HCT116 (cell line): ENCODE measurements at places on chromosomes 2 and 18.

DNA sequence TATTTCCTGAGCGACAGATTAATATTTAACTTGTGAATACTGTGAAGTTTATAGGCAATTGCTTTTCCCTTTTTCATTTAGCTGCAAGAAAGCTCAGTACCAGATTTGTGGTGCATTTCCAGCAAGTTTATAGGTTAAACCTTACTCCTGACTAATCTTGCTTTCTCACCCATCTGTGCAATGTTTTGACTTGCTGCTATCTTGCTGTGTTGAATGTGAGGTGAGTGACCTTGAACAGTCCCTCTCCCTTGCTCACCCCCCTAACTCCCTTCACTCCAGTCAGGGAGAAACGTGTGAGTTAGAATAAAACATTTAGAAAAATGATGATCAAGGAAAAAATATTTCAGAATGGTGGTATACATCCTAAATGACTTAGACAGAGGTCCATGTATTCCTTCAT, 39.8 kb upstream of the PARD3B start:
- no peak for DNase-seq

- no peak for DNase-seq
Observed at GRCh38 chr2:100895934-100896685, 76.2 kb downstream of the NPAS2 start.

- DNase-seq = no peak
Observed at GRCh38 chr2:143704451-143705106, 575.4 kb downstream of the ARHGAP15 start.

DNA sequence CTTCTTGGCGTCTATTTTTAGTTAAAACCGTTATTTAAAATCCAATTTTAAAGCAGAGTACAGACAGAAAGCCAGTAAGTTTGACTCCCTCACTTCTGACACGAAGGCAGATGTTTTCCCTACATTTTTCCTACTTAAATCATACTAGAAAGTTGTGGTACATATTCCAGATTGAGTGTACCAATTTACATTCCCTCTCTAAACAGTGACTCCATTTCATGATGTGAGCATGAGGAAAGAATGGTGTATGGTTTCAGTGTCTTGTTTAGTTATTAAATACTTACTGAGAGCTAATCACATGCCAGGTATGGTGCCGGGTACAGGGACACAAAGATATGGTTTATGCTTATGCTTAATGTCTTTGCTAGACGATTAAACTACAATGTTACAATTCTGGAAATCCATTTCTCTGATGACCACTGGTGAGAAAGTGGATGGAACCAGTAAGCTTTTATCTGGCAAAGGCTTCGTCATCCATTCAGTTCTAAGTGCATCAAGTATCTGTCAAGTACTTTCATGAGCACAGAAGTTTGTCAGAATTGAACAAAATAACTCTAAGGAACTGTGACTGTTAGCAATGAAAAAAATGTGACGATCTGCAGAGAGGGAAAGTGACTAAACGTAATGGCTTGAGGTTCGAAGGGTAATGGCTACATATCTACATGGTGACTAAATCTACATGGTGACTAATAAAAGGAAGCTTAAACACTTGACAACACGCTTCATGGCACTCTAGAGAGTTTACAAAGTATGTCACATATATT, 25.7 kb downstream of the MAP4K3 start:
- DNase-seq = peak; percentile 72

DNA sequence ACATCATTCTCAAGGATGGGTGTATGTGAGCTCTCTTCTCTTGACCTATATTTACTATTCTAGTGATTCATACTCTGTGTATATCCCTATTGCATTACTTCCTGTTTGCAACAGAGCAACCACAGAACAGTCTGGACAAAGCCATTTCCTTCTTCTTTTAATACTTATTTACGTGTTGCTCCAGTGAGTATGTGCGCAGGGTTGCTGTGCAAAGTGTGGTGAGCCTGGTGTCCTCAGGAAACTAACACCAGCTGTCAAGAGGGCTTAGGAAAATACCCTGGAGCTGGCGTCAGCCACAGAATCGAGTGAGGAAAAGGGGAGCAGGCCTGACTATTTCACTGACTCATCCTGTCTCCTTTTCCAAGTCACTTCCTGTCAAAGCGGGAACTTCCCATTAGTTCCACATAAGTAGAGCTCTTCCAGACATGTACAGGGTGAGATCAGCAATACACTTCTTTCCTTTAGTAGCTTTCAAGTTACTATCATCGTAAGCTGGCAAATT, 214.1 kb upstream of the COPS8 start:
- DNase-seq = no peak

- no peak for DNase-seq
Observed at GRCh38 chr2:85435981-85436835, 17.7 kb downstream of the SH2D6 start.

DNA sequence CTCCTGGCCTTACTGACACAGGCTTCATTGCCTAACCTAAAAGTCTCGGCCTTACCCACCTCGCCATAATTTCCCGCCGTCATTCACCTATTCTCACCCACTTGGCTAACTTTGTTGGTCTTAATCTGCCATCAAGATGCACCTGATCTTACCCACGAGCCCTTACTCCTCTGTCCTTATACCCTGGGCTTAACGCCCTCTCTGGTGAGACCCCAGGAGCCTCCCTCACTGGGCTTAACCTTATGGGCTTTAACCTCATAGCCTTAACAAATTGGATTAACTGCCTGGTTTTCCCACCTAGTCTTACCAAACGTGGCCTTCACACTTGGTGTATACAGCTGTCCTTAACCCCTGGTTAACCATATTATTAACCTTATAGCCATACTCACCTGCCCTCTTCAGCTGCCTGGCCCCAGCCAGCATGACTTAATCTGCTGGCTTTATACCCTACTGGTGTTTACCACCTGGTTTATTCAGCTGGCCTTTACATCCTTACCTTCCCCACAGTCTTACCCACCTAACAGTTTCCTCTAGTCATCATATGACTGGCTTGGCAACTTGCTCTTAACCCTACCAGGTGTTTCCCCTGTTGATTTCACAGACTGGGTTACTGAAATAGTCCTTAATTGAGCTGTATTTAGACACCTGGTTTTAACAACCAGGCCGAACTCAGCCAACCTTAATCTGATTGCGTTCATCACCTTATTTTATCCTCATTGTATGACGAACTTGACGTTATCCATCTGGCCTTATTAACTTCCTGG, 132.0 kb upstream of the ZSWIM2 start:
- no peak for DNase-seq

GRCh38 chr18:50973367-50974126, 5.7 kb downstream of the ELAC1 start:
- DNase-seq = no peak

DNA sequence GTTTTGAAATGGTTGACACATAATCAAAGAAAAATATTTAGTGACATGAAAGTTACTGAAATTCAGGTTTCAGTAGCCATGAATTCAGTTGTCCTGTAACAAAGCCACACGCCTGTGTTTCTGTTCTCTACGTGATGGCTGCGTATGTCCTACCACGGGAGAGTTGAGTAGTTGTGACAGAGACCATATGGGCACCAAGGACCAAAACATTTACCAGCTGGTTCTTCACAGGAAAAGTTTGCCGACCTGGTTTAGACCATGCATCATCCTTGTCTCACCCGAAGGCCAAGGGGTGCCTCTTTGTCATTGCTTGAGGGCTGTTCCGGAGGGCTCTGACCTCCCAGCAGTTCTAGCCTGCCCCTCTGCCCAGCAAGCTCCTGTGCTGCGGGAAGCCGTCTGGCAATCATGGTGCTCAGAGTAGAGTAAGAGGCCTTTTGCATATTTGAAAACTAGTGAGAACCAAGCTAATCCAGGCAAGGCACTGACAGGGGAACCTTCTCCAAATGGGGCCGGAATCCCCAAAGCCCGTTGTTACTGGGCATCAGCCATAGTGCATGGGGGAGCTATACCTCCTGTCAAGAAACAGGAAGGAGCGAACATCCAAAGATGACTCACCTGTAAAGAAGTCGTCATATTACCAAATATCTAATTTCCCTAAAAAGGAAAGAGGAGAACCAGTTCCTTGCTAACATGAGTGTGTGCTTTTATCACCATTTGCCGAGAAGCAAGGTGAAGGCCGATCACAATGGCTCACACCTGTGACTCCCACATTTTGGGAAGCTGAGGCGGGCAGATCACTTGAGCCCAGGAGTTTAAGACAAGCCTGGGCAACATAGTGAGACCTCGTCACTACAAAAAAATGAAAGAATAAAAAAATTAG, 92.6 kb upstream of the RAB12 start:
- DNase-seq = no peak

DNA sequence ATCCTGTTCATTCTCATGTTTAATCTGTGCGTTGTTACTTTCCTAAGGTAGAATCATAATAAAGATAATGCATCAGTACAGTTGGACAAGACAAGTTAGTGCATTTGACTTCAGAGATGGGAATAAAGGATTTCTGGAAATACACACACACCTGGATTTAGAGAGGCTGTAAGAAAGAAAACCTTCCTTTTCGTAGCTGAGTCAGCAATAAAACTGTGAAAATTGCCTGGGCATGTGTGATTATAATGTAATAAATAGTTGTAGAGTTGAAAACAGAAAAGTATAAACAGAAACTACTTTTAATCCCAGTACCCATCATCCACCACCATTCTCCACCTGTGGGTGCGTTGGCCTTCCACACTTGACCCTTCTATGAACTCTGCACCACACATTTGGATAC, 15.4 kb downstream of the CFAP53 start:
- DNase-seq = no peak

GRCh38 chr2:238458651-238459050, 31.9 kb downstream of the ASB1 start:
- DNase-seq = no peak

DNA sequence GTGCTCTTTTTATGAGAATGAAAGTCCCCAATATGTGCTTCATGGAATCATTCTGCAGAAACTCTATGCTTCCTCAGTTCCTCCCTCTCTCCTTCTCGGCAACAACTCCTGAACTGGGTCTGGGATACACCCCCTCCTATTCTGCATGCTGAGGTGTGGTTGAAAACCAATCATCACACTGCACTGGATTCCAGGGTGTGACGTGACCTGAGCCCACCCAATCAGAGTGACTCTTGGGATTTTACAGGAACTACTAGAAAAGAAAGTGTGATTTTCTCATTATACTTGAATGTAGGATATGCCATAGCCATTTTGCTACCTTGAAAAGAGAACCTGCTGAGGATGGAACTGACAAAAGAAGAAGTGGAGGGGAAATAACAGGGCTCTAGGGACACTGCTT, 36.3 kb downstream of the ACVR1 start:
- no peak for DNase-seq

- DNase-seq = no peak
Observed at GRCh38 chr2:222434204-222434603, 9.9 kb downstream of the SGPP2 start.

GRCh38 chr18:24609254-24609653, 148.8 kb downstream of the HRH4 start:
- no peak for DNase-seq

GRCh38 chr18:58180738-58181353, 136.8 kb downstream of the NEDD4L start:
- DNase-seq = no peak

GRCh38 chr2:182631299-182631698, 84.8 kb upstream of the DNAJC10 start:
- DNase-seq = no peak

DNA sequence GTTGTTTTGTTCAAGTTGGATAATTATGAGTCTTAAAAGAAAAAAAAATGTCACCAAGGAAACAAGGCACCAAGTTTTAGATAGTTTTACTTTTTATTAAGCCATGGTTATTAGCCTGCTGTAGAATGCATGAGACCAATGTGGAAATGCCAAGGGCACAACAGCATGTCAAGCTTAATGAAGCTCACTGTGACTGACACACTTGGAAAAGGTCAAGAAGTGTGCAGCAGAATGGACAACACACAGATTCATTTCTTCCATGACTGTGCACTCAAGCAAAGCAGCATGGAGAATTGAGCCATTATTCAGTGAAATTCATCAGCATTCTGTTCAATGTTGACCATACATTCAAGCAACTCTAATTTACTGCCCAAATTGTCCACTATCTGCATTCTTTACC, 23.6 kb downstream of the SPHKAP start:
- DNase-seq = no peak

- DNase-seq = no peak
Observed at GRCh38 chr18:30601541-30601940, 441.0 kb downstream of the DSC3 start.

GRCh38 chr2:160042054-160042453, 20.4 kb downstream of the PLA2R1 start:
- DNase-seq = no peak

DNA sequence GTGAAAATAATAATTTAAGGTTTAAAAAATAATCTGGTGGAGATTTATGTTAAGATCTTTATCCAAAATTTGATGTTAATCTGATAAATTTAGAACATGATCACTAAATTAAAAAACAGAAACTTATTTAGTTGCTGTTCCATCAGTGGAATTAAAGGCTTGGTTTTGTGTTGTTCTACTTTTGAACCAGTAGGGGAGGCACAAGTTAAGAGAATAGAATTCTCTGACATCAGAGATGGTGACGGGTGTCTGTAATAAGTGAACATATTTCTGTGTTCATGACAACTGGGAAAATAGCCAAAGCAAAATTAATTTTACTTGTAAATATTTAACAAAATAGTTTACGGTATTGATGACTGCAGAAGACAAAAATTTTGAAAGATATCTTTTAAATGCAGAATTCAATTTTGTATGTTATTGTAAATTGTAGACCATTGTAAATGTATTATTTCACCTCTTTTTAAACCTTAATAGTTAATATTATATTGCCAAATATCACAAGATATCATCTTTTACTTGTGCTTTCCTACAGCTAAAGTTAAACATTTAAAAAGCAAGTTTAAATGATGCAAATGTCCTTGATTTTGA, 106.0 kb downstream of the UBR3 start:
- peak; percentile 22 for DNase-seq

DNA sequence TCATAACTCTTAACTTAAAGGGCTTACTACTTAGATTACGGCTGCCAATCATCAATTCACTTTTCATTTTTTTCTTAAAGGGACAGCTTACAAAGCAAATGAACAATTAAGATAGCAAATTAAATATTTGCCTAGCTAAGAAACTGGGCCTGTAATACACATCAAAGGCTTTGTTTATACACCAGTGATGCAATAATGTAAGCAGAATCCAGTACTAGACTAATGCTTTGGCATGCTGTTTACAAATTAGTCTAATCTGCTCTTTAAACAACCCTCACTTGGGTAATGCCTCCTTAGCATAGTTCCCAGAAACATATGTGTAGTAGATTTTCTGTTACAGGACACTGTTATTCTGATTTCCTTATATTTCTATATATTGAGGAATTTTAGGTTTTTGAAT, 105.8 kb downstream of the ARHGAP28 start:
- no peak for DNase-seq
